ENCODE measurements at places on chromosomes 11 and 22.

- peaks cover 19% of the 10 kb centered on the region for H3K4me1 ChIP-seq
- no peaks in the 10 kb centered on the region for H3K27me3 ChIP-seq
- no peak overlapping the region for H3K27ac ChIP-seq
- peaks cover 29% of the 10 kb centered on the region for H3K36me3 ChIP-seq
- no peak overlapping the region for H3K4me3 ChIP-seq
Measured at GRCh38 chr22:38213990-38214301, 12.2 kb downstream of the MAFF start.

- no peaks in the 10 kb centered on the region for H3K27me3 ChIP-seq
- H3K4me1 ChIP-seq = no peaks in the 10 kb centered on the region
- no peaks in the 10 kb centered on the region for H3K36me3 ChIP-seq
- H3K27ac ChIP-seq = no peak overlapping the region
Measured at GRCh38 chr11:23283666-23284065, 423.4 kb upstream of the CCDC179 start.

- peak overlapping the region; percentile 59 for H3K27ac ChIP-seq
- H3K4me1 ChIP-seq = no peaks in the 10 kb centered on the region
- peaks cover 14% of the 10 kb centered on the region for H3K27me3 ChIP-seq
Measured at GRCh38 chr11:27452147-27452546, 20.4 kb downstream of the LGR4 start.

DNA sequence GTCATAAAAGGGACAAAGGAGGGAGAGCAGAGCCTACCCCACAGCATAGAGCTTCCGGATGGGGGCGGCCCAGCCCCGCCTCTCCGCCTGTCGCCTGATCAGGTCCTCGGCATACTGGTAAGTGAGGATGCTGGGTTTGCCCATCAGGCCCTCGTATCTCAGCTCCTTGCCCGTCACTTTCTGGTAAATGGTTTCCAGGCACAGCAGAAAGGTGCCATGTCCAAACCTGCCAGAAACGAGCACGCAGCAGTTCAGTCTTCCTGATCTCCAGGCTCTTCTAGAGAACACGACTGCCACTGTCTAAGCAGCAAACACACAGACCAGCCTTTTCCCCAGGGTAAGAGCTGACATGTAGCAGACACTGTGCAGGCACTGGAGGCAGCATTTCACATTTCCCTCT is 17.4 kb upstream of the TMEM121B start:
- no peaks in the 10 kb centered on the region for H3K27me3 ChIP-seq
- DNase-seq = no peak
- no peaks in the 10 kb centered on the region for H3K4me1 ChIP-seq
- no peak overlapping the region for H3K27ac ChIP-seq

- no peaks in the 10 kb centered on the region for H3K4me1 ChIP-seq
- no peaks in the 10 kb centered on the region for H3K36me3 ChIP-seq
- H3K4me3 ChIP-seq = no peak overlapping the region
- peaks cover 19% of the 10 kb centered on the region for H3K27me3 ChIP-seq
- DNase-seq = no peak
Measured at GRCh38 chr11:16769386-16769785, 30.9 kb downstream of the C11orf58 start.

DNA sequence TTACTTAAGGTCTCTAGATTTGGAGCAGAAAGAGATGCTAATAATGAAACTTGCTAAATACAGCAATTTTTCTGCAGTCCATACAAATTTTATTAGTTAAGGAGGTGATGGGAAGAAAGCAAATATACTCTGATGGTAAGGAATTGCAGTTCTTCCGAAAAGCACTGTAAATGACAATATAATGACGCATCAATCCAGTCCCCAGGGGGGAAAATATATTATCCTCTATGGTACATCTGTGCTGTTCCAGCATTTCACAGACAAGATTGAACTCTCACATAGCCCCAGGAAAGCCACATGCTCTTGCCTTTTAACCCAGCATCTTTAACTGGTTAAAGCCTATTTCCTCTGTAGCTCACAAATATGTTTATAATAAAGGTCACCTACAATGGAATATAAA is 416.6 kb upstream of the CCDC90B start:
- H3K4me1 ChIP-seq = no peaks in the 10 kb centered on the region
- no peak overlapping the region for H3K27ac ChIP-seq
- no peak overlapping the region for H3K4me3 ChIP-seq
- DNase-seq = no peak
- H3K36me3 ChIP-seq = no peaks in the 10 kb centered on the region
- H3K27me3 ChIP-seq = no peaks in the 10 kb centered on the region

Measured in central memory CD8-positive, alpha-beta T cell (primary cell).